ENCODE measurements at places on chromosomes 1 and 21.

- DNase-seq = no peak
Measured at GRCh38 chr1:3943806-3944577, 43.9 kb upstream of the C1orf174 start.

GRCh38 chr1:218421531-218421930, 76.4 kb downstream of the TGFB2 start:
- DNase-seq = no peak

DNA sequence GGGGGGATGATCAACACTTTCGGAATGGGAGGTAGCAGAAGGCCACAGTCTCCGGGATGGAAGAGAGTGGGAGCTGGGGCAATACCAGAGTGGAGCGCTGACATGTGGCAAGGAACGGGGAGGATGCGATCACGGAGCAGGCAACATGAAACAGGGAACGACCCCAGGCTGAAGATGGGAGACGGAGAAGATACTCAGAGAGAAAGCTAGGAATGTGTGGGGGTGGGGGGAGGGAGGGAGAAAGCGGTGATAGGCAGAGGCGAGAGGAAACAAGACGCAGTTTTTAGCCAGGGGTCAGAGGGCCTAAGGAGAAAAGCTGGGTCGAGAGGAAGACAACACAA, 577 bp downstream of the RAB3GAP2 start:
- DNase-seq = peak; percentile 62

GRCh38 chr1:15218287-15219279, 28.4 kb upstream of the FHAD1 start:
- DNase-seq = no peak

DNA sequence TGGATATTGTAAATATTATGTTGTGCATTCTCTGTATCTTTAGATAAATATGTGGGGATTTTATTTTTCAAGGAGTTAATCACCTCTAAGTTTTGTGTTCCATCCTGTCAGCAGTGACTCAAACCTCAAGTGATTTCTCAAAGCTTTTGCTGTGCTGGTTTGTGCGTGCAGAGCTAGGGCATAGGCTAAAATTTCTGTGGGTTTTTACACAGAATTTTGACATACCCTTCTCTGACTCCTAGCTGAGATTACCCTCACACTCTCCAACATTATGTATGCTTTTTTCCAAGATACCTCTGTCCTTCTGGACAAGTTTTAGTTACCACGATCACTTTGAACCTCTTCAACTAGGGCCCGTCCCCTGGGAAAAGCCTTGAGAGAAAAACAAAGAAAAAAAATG, 384.9 kb downstream of the NCAM2 start:
- DNase-seq = no peak

DNA sequence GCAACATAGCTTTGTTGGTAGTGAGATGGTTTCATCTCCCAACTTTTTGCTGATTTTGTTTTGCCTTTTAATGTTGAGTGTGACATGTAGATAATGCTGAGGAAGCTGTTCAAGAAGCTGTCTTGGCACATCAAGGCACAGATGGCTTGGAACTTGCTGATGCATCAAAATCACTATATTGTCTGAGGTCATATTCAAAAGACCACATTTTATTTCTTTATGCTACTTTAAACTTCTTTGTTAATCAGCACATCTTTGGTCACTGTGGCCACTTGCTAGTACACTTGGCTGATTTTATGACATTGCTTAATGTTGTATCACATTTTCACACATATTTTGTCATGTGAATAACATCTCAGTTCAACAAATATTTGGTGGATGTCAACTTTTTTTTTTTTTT, 87.1 kb upstream of the BCL10 start:
- no peak for DNase-seq

- DNase-seq = peak; percentile 98
Measured at GRCh38 chr1:202589190-202589930, 120.9 kb downstream of the SYT2 start.

DNA sequence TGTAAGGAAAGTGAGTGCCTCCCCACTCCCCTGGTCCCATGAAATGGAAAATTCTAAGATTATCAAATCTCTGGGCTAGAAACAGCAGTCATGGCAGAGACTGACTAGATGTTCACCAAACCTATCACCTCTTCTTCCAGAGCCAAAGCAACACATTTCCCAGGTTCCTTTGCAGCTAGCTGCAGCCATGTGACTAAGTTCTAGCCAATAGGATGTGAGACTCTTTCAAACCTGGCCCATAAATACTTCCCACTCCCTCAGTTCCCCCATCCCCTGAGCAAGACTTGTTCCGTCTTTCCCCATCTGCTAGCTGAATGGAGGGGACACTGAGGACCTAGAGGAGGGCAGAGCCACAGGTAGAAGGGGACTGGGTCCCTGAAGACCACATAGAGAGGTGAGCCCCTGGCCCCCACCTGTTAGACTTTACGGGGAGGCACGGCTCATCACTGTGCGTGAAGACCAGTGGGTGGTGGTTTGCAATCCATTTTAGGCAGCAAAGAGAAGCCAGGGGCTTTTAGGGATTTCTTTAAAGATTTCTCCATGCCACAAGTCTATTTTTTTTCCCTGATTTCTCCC, 17.2 kb downstream of the FAM43B start:
- no peak for DNase-seq

DNA sequence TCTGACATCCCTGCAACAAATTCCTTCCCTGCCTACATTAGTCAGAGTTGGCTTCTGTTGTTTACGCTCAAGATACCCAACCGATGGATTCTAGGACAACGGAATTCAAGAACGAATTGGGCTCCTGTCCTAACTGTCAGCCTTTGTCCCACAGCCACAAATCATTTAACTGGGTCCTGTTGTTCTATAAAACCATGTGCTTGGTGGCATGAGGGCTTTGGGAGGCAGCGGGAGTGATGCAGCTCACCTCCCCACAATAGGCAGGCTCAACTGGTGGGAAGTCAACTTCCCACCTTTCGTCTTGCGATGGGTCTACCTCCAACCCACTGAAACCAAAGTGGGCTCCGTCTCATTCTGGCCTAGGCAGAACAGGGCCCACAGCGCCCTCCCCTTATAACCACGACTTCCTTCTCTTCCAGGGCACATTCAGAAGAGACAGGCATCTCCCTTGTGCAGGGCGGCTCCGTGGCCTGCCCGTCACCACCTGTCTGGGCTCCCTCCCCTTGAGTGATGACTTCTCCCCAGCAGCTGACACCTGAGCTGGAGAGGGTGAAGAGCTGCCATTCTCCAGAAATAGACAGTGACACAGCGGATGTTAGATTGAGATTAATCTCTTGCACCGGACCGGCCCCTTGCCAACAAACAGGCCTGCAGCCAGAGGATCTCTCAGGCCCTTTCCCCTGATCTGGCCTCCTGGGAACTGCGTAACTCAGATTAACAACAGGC, 26.5 kb downstream of the LRRC38 start:
- no peak for DNase-seq
